ENCODE measurements at places on chromosomes 1 and 21.

DNA sequence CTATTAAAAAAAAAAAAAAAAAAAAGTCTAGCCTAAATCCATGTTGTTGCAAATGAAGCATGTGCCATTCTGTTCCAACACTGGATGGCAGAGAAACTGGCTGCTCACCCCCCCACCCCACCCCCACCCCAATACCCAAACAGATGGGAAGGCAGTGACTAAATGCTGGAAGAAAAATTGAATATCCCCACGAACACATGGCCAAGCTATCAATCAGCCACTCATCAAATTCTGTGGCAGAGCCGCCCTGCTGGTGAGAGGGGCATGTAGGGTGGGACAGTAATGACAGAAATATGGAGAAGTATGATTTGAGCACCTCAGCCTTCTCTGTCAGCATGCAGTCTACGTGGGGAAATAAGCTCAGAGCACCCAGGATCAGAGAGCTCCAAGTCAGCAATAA, 34.1 kb downstream of the OPTC start:
- no peak for DNase-seq

GRCh38 chr1:161188381-161188780, 10.5 kb downstream of the ADAMTS4 start:
- DNase-seq, result no peak

DNA sequence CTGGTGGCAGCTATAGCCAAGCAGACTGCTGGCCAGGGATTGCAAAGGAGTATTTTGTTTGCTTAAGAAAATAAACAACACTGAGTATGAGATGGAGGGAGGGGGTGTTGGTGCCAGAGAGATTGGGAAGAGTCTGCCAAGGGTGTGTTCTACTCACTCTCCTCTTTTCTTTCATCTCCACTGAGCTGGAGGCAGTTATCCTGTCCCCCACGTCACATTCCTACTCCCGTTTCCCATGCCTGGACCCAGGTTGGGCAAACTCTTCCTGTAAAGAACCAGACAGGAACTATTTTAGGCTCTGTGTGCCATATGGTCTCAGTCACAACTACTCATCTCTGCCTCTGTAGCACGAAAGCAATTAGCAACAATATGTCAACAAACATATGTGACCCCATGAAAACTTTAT, 1.4 kb upstream of the IL24 start:
- no peak for DNase-seq

DNA sequence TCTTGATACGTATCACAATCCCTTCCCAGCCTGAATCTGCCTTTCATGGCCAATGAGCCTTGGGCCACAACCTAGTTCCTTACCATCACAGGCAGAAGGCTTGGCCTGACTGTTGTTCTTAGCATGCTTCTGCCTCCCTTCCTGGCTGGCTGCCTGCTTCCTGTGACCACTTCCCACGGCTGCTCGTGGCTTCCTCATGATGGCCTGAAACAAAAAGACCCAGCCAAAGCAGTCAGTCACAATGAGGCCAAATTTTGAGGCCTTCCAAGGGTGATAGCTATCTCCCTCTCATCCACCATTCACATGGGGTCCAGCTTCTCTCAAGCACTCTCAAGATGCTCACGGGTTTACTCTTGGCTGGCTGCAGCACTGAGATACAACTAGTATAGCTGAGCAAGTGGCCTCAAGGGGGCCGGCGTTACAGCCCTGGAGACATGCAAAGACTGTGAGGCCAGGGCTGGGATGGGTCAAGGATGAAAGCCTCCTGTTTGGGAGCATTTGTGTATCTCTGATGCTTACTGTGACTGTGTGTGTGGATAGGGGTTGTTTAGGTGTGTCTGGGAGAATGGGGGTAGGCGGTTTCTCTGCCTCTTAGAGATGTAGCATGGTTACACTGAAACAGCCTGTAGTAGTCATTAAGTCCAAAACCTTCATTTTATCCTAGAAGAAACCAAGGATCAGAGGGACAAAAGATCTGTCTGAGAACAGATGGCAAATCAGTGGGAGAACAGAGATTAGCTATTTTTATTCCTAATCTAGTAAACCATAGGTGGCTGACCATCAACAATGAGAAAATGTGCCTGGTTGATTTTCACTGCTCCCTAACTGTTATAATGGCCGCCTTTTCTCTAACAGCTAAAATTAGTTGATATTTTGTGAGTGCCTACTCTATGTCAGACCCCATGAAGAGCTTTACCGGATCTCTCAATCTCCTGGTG, 5.4 kb upstream of the TOE1 start:
- DNase-seq, result no peak

DNA sequence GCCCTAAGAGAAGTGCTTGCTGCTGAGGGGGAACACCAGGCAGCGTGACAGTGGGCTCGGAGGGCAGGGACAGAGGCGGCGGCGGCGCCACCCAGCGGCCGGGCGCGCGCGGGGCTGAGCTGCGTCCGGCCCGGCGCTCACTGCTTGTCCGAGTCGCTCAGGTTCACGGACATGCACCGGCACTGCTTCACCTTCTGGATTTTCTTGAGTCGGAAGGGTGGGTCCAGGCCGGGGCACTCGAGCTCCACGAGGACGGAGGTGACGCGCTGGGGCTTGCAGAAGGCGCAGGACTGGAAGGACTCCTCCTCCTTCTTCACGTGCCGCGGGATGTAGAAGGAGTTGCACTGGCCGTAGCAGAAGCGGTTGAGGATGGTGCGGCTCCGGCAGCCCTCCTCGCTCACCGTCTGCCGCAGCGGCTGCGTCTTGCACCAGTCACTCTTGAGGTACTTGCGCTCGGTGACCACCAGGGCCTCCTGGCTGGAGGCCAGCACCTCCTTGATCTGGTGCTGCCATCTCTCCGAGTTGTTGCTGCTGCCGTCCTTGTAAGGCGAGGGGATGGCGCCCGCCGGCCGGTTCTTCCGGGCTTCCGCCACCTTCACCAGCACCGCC, 119.0 kb downstream of the GREM2 start:
- DNase-seq, result no peak

GRCh38 chr1:223189903-223190724, 47.1 kb upstream of the TLR5 start:
- peak; percentile 71 for DNase-seq

- DNase-seq, result no peak
Observed at GRCh38 chr1:16521288-16521583, 7.2 kb upstream of the RNU1-1 start.

DNA sequence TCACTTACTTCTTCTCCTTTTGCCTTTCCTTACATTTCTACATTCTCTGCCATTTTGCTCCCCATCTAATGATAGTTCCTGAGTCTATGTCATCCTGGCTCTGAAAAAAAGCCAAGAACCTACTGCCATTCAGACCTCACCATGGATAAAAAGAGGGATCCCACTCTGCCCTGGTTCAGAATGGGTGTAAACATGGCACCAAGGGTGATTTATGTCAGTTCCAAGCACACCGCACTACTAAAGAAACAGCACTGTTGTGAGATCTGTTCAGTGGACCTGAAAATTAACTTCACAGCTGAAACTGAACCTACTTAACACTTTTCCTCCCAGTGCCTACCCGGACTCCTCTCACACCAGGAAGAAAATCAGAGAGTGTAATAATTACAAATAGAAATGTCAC, 72.3 kb upstream of the NTPCR start:
- no peak for DNase-seq

- no peak for DNase-seq
Observed at GRCh38 chr1:241470361-241470760, 49.2 kb downstream of the FH start.

- no peak for DNase-seq
Observed at GRCh38 chr1:52028328-52028727, 5.3 kb downstream of the KTI12 start.

GRCh38 chr1:185834371-185834905, 100.2 kb downstream of the HMCN1 start:
- DNase-seq, result no peak

DNA sequence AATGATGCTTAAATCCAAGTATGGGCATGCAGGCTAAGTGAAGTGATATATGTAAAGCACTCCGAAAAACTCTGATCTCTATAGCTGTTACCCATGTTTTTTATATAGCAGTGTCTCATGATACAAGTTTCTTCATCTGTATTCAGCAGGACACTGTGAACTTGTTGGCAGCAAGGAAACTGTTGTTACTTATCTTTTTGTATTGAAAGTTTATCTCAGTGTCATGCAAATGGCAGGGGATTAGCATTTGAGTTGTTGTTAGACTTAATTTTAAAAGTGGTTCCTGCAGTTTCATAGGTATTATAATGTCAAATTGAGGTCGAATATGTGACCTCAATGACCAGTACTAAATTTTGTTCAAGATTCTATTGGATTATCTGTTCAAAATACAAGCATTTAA, 47.9 kb downstream of the NCAM2 start:
- DNase-seq, result no peak

GRCh38 chr1:244957525-244957924, 93.2 kb upstream of the HNRNPU start:
- DNase-seq, result no peak

DNA sequence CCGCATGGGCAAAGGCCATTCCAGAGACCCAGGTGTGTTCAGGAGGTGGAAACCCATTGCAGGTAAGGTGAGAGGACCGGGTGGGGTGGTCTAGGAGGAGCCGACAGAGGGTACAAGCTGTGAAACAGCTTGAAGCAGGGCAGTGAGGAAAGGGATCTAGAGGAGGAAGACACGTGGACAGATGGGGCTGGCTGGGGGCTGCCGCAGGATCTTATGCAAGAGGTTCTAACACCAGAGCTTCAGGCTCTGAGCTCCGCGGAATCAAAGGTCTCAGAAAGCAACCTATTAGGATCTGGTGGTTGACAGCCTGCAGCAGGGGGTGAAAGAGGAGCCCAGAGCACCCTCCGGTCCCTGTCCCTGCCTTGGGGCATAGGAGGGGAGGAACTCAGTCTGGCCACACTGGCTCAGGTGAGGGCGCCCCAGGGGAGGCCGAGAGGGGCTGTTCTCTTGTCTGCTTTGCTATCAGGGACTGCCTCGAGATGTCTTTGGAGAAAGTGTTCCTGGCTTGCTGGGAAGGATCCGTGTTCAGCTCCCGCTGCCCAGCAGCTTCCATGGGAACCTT, 1.9 kb downstream of the TFF1 start:
- no peak for DNase-seq

DNA sequence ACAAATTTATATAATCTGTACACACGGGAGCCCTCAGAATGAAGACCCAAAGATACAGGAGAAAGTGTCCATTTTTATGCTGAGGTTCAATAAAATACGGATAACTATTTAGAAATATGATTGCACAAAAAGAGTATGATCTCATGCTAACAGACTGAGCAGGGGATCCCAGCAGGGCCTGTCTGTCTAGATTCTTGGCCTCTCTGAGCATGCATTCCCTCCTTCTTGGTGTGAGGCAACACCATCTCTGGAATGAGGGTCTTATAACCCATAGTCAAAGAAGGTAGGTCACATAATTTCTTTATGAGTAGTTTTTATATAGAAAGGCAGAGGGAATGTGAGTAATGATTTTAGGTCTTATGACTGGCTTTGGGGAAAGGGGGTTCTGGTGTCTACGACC, 5.4 kb downstream of the PRMT6 start:
- DNase-seq, result no peak

DNA sequence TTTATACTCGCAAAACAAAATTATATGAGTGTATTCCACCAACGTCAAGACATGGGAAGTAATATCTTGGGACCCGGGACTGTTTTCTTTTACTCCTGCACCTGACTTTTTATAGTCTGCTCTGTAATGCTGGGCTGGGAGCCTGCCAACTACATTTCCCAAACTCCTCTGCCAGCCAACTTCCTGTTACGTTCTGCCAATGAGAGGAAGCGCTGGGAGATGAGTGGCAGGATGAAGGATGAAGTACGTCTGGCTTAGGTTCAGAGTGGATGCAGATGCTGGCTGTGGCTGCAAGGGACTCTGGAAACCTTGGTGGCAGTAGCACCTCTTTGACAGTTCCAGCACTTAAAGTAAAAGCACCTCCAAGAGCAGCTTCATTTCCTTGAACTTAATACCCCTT, 59.6 kb downstream of the USP24 start:
- no peak for DNase-seq

DNA sequence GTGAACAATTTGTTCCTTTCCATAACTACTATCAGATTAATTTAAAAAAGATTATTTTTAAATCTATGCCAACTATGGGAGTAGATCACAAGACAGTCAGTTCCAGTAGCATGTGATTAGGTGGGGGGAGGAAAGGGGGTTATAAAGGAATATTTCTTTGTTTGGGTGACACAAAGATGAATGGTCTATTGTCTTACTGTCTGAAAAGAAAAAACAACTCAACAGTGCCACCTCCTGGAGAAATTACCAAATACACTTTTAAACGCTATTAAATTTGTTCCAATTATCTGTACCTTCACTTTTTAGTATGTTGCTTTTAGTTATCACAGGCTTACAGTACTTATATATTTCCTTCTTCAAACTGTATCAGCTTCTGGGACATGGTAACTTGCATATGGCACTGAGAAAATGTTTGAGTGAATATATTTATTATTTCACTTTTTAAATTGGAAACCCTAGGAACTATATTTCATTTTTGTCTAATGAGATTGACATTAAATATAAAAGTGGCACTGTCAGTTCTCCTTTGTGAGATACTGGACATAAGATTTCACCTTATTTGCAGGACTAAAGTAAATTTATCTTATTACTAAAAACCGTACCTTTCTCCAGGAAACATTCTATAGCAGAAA, 1.7 kb upstream of the SORT1 start:
- peak; percentile 75 for DNase-seq

GRCh38 chr1:18088077-18088594, 19.5 kb upstream of the IGSF21 start:
- DNase-seq, result no peak

GRCh38 chr1:3319874-3320245, 134.6 kb upstream of the ARHGEF16 start:
- peak; percentile 14 for DNase-seq

DNA sequence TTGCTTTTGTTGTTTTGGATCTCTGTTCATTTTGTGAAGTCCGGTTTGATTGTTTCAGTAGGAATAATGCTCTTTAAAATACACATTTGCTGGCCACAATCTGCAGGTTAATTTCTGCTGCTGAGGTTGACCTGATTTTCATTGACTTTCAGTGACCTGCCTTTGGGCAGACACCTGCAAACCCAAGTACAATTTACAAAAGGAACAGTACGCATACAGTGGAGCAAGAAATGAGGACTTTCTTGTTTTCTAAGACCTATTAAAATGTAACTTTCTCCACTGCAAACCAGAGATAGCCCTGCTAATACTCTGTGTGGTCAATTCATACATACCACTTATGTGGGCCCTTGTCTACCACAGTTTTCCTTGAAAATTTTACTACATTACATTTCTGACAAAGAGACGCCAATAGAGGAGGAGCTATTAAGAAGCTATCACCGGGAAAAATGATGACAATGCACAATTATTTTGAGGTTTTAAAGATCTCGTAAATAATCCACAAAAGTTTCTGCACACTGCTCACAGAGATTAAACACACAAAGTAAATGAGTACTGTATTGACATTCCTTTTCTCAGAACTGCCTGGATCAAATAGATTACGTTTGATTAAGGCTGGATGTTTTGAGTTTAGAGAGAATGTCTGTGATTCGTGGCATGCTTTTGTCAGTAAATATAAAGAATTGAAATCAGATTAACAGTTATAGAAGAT, 141.9 kb downstream of the SDCCAG8 start:
- DNase-seq, result no peak

All from CD4-positive, alpha-beta T cell treated with Interleukin-2 at 100 ng/mL for 4 hours (primary cell).